ENCODE measurements at places on chromosomes 2 and 18.

GRCh38 chr2:219249203-219249980 is 3.7 kb upstream of the TUBA4B start:
- DNase-seq, result no peak

- DNase-seq, result peak; percentile 21
Observed at GRCh38 chr2:192194866-192195547, at the start of gene TMEFF2. TSS of gene TMEFF2 (minus strand) at chr2:192194933. CDS start at chr2:192194524, 409 bp downstream.

GRCh38 chr2:111662771-111663470 is 221.1 kb downstream of the ANAPC1 start:
- no peak for DNase-seq

- DNase-seq, result no peak
Observed at GRCh38 chr2:46967990-46968647, 52.5 kb upstream of the MCFD2 start.
